Activated T-cell treated with anti-CD3 and anti-CD28 coated beads for 24 hours (primary cell): ENCODE measurements at places on chromosomes 3 and 15.

DNA sequence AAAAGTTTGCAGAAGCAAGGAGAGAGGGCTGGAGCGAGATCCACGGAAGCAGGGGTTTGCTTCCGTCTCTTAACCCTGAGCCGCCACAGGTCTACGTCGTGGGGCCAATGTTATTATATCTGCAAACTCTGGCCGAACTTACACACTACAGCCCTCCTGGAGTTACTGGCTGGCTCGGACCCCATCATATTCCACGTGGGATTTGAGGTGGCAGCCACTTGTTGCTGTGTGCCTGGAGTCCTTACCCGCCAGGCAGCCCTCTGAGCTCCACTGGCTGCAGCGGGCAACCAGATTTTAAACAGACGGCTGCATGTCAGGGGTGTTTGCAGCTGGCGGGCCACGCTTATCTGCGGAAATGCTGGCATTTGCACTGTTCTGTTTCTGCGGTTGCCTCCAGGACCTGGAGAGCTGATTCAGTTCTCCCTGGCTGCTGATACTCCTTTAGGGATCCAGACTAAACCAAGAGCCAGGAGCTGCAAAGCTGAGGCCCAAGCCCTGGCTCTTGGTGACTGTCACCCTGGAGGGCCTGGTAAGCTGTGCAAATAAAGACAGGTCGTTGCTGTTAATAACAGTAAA, 34.7 kb downstream of the TM2D3 start:
- DNase-seq: no peak

- no peak for DNase-seq
These were observed 65.8 kb upstream of the CADPS start for GRCh38 chr3:62940771-62941563.

- no peak for DNase-seq
These were observed 44.8 kb downstream of the HCN4 start for GRCh38 chr15:73323956-73324355.

- no peak for DNase-seq
These were observed 448.7 kb downstream of the LPP start for GRCh38 chr3:188602620-188603019.

DNA sequence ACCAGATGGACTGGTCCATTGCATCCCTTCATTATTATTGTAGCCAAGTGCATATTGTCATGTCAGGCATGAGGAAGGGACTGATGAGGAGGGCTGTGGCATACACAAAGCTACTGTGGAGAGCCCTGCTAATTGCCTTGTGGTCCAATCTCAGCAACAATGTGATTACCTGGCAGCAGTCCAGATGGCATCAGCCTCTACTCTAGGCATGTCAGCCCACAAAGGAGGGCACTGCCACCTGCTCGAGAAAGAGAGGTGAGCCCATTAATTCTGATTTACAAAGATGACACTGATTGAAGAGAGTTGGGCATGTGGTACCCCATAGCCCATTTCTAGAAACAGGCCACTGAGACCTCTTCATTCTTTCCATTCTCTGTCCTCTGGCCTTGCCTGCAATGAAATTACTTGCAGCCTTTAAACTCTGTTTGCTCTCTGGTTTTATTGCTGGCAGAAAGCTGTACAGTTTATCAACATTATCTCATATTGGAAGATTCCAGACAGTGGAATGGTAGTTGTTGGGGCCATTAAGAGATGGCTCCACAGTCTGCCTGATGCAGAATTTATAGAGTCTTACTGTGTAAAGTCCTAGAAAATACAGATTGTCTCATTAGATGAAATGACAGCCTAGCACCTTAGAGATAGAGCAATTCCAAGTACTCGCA, 307.7 kb downstream of the ARPP21 start:
- DNase-seq: no peak

GRCh38 chr15:55654561-55655031, 66.5 kb upstream of the PYGO1 start:
- no peak for DNase-seq

DNA sequence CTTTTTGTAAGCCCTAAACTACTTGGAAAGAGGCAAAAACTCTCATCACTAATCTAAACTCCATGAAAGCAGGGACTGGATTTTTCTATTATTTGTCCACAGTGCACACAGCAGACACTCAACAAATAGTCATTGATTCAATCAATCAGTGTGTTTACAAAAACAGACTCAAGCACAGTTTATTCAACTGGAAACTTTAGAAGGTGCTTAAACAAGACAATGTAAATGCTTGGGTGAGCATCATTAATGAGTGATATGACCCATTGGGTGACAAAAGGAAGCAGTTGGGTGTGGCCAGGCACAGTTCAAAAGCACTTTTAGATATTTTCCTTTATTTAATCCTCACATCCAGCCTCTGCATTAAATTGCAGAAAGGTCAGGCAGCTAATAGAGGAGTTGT, 32.0 kb upstream of the PPP4R2 start:
- no peak for DNase-seq

GRCh38 chr3:120705884-120706582, 24.0 kb upstream of the HGD start:
- DNase-seq: no peak

GRCh38 chr15:65032801-65033537, 3.5 kb upstream of the MTFMT start:
- DNase-seq: no peak

GRCh38 chr3:182786564-182787196, 6.6 kb upstream of the ATP11B start:
- DNase-seq: no peak

GRCh38 chr3:190281308-190282051, 40.8 kb downstream of the CLDN1 start:
- no peak for DNase-seq

DNA sequence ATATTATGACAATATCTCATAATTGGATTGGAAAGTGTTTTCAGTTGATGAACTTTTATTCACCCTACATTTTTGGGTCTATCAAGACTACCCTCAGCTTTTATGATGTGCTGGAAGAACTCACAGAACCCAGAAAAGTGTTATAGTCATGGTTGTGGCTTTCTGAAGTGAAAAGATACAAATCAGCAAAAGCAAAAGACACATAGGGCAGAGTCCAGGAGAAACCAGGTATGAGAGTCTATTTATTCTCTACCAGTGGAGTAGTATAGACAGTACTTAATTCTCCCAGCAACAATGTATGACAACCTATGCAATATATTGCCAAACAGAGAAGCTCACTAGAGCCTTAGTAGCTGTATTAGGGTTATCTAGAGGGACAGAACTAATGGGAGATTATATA, 280.4 kb upstream of the TTC14 start:
- no peak for DNase-seq

DNA sequence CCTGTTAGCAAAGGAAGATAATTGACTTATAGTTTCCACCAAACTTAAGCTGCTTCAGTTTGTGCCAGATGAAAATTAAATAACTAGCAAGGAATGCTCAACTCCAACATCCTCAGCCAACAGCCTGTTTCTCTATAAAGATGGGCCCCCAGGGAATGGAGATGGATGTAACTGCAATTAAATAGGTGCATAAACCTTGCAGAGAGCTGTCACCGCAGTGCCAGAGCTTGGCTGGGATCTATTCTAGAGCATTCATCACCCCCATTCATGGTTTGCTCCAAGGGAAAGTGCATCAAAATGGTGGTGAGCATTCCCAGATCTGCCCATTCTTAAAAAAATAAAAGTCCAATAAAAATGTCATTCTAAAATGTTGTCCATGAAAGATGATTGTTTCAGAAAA, 19.7 kb upstream of the RORA start:
- no peak for DNase-seq

DNA sequence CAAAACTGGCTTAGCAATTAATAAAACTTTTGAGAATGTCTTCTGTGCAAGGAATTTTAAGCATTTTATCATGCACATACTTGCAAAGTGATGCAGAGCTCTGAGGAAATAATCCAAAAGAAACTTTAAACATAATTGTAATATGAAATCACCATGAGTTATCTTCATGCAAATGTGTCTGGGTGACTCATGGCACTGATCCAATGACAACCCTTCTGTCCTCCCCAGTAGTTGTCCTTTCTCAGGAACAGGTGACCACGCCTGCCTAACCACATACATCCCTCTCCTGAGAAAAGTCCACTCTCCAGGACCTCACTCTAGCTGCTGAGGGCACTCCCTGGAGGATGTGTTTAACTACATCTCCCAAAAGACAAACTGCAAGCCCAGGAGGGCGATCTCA, 530.6 kb upstream of the IL12A start:
- DNase-seq: no peak

GRCh38 chr3:54862526-54862925, 65.3 kb downstream of the LRTM1 start:
- no peak for DNase-seq

GRCh38 chr15:31478702-31479221, 152.1 kb downstream of the KLF13 start:
- no peak for DNase-seq

- no peak for DNase-seq
These were observed 98.3 kb downstream of the LIPC start for GRCh38 chr15:58530056-58530590.

DNA sequence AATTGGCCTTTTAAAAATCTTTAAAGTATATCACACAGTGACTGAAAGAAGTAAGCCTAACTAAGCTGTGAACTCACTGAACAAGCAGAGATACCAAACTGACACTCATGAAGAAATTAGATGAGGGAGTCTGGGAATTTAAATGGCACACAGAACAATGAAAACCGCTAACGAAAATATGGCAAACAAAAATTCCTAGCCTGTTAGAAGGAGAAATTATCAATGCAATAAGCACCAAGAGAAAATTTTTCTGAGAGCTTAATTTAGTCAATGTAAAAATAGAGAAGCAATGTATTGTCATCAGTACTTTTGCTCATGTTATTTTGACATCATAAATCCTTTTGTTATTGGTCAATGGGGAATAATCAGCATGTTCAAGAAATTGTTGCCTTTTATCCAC, 291.1 kb upstream of the PDZRN3 start:
- no peak for DNase-seq

GRCh38 chr3:114874522-114874971, 272.5 kb downstream of the ZBTB20 start:
- DNase-seq: no peak

DNA sequence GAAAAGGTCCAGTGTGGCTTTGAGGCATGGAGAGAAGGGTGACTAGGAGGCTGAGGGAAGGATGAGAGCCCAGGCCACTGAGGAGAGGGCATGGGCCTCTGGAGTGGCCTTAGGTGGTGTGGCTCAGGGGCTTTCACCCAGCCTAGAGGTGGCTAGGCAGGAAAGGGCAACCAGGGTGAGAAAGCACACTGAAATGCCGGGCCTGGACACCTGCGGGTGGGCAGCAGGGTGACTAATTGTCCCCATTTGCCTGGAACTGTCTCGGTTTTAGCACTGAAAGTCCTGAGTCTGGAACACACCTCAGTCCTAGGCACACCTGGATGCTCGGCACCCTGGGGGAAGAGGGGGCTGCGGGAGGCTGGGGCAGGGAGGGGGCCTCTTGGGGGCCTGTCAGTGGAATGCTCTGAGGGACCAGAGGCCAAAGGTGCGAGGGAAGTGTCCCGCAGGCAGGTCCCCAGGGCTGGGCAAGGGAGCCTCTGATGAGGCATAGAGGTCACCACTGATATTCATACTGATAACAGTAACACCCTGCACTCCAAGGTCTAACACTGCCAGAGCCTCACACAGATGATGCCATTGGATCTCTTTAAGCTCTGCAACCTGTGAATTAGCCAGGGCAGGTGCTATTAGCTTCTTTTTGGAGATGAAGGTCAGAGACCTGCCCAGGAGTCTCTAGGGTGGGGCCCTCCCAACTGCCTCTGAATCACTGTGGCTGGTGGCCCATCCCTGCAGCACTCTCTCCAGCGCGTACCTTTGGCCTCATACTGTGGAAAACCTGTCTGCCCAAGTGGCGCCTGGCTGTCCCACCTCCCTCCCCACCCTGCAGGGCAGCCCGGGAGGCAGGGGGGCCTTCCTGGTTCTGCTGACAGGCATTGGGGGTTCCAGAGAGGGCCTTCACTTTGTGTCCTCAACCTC, 3.0 kb upstream of the PHGR1 start:
- no peak for DNase-seq

- no peak for DNase-seq
These were observed 10.4 kb upstream of the MNS1 start for GRCh38 chr15:56475351-56475750.

DNA sequence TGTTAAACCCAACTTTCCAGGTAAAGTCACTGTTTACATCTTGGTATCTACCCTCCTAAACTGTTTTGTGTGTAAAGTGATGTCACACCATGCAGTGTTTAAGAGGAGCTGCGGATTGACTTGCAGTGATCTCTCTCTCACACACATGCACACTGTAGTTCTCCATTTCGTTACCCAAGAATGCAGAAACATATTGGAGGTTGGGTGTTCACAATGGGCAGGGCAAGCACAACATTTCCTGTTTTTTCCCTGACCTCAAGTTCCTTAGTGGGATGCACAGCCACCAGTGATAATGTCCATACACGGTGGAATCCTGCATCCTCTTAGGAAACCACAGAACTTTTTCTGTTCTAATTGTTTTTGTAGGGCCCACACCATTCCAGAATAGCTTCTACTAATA, 85.3 kb upstream of the CFAP20DC start:
- DNase-seq: no peak

GRCh38 chr15:33517944-33518343, 207.2 kb downstream of the RYR3 start:
- DNase-seq: no peak

- DNase-seq: peak; percentile 19
These were observed 64.0 kb upstream of the CPOX start for GRCh38 chr3:98657457-98657856.

DNA sequence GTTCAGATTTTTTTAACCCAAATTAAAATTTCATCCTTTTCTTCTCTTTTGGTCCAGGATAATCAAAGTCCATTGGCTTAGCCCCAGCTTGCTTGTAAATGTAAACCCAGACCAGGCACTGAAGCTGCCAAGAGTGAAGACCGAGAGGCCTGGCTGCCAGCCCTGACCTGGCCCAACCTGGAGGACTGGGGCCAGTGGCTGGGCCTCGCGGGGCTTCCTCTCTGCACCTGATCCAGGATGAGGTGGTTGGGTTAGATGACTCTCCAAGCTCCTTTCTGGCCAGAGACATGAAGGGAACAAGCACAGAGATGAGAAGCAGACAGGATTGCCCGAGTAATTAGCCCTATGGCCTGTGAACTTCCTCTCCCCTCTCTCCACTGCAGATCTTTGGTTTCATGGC, 50.6 kb downstream of the CMTM6 start:
- DNase-seq: no peak

DNA sequence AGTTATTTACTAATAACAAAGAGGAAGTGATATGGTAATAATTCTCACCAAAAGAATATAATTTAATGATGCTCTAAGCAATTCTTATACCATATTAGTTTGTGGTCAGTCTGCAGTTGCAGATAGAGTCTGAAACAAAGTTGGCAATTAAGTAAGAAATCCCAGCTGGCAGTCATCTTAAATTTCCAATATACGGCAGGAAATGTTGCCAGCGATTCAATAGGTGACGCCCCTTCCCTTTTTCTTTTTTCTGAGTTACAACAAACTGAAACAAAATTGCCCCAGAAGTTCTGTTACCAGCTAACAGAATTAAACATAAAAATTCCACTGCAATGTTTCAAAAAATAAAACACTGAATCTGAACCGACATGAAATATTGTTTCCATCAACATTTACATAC, 26.7 kb downstream of the LRRFIP2 start:
- DNase-seq: no peak

GRCh38 chr3:133440652-133441051, 40.8 kb downstream of the BFSP2 start:
- DNase-seq: no peak
